ENCODE measurements at places on chromosomes 6 and 20.
A peak's percentile ranks its signal among the peaks of the same experiment; 100 is the strongest.

DNA sequence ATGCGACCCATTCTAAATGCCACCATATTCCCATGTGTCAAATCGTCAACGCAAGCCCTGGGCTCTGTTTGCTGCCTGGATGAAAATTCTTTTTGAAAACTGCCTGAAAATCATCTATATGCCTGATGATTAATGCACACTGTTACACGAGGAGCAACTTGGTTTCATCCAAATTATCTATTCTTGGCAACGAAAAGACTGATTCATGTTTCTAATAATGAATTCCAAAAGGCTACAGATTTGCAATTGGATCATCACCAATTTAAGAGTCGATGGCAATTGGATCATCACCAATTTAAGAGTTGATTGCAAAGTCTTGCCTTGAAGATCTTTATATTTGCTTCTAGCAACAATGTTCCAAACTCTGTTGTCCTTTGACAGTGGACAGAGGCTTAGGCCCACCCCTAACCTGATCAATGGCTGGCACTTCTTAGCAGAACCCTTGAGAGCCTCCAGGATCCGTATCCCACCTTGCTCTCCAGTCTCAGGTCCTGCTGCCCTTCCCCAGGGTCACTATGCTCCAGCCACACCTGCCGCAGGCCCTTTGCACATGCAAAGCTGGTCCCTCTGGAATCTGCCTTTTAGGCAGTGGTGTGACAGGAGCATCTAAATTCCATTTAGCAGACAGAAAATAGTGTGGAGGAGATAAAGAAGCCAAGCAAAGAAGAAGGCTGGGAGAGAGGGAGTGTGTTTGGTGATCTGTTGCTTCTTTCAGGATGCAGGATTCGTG, 460.9 kb upstream of the SULF2 start:
- no peak for DNase-seq

DNA sequence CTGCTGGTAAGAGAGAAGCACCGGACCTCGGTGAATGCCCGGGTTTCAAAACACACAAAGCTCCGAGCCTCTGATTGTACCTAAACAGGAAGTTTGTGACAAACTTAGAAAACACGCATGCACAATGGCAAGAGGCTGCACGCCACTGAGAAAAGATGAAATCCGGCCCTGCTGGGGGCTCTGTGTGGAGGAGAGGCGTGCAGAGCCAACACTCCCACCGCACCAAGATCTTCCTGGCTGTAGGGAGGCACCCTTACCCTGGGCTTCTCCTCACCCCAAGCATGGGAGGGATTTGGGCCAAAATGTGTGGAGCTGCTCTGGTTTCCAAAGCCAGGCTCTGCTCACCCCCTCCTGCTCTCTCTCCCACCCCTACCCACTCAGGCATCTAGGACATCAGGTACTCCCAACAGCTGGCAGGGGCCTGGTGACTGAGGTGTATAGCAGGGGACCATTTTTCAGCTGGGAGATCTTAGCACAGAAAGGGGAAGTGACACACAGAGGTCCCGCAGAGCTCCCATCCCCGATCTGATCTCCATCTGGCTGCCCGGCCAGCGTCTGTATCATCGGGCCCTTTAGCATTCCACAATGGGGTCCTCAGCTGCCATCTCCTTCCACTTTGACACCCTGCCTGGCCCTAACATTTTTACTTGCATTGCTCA, 84.2 kb downstream of the TRERF1 start:
- DNase-seq: peak; percentile 63

- no peak for DNase-seq
These were observed 370.7 kb downstream of the GJA1 start for GRCh38 chr6:121806116-121806515.

- DNase-seq: peak; percentile 16
These were observed 256.8 kb downstream of the SYNE1 start for GRCh38 chr6:152380351-152380767.

GRCh38 chr20:1121429-1121828, 3.0 kb downstream of the PSMF1 start:
- peak; percentile 87 for DNase-seq

DNA sequence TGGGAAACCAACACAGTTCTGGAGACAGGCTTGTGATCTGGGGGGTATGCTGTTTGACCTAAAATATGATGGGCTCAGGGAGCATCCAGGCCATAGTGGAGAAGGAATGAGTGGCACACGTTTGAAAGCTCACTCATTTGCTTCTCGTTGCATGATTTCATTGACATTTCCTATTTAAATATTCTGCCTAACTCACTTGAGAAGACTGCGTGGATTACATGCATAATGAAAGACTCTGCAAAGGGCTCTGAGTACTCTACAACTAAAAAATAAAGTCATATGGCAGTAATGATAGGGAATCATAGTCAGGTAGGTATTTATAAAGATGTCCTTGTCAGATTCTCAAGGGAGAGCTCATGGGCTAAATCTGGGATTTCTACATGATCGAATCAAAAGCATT, 117.9 kb downstream of the LAMP5 start:
- DNase-seq: no peak

- DNase-seq: no peak
These were observed 622.8 kb upstream of the NRSN1 start for GRCh38 chr6:23503173-23503572.

GRCh38 chr6:167349631-167350274, 24.9 kb downstream of the TTLL2 start:
- DNase-seq: no peak

DNA sequence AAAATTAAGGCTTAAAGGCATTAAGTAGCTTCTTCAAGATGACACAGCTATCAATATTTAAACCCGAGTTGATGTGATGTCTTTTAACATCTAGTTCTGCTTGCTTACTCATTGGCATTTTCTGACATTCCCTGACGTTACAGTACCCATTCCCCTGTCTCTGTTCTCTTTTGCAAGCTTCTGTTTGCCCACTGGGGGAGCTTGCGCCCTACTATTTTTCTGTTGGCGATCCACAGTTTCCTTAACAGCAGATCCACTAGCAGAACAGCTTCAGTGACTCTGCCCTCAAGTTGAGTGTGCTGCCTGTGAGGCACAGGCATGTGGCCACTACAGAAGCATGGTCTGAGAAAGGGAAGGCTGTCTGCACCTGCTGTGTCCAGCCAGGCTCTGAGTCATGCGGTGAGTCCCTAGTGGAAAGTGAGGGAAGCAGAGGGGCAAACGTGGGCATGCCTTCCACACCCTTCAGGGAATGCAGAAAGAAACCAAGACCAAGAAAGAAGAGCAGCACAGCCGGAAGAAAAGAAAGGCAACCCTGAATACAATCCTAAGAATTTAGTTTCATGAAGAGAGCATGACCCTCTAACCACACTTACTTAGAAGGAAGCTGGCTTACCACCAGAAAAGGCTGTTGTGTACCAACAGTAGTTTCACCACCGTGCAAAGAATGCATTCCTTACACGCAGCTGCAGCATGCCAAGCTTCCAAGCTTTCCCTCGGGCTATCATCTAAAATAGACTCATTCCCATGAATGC, 97.7 kb upstream of the VGLL2 start:
- DNase-seq: no peak

GRCh38 chr20:36823121-36823520, 49.6 kb upstream of the DSN1 start:
- DNase-seq: no peak

GRCh38 chr6:110509617-110510241, 33.3 kb upstream of the SLC22A16 start:
- DNase-seq: peak; percentile 30

DNA sequence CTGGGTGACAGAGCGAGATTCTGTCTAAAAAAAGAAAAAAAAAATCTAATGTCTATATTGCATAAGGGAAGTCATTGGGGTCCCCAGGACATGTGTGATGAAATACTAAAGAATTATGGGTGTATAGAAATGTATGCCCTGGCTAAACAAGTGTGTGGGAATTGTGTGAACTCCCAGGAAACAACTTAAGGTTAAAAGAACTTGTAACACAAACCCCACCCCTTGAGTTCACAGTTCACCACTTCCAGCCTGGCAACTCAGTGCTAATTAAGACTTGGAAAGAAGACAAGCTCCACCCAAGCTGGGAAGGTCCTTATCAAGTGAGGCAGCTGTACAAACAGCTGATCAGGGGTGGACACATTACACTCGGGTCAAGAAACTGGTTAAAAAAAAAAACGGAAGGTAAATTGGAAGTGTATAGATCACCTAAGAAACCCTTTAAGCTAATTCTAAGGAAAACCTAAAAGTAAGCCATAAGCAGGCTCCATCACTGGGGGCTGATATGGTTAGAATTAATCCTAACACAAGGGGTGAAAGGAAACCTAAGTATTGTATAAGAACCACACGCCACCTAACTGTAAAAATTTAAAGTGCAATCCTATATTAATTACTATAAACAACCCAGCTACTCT, 25.2 kb downstream of the HLA-A start:
- peak; percentile 87 for DNase-seq

DNA sequence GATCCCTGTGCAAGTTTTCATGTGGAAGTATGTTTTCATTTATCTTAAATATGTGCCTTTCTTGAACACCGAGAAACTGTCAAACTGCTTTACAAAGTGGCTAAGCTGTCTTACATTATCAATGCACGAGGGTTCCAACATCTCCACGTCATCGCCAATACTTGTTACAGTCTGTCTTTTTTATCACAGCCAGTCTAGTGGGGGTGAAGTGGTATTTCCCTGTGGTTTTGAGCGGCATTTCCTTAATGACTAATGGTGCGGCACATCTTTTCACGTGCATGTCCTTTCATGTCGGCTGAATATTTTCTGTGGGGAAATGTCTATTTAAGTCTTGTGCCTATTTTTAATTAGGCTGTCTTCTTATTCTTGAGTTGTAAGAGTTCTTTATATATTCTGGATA, 280.4 kb downstream of the FOXC1 start:
- no peak for DNase-seq

DNA sequence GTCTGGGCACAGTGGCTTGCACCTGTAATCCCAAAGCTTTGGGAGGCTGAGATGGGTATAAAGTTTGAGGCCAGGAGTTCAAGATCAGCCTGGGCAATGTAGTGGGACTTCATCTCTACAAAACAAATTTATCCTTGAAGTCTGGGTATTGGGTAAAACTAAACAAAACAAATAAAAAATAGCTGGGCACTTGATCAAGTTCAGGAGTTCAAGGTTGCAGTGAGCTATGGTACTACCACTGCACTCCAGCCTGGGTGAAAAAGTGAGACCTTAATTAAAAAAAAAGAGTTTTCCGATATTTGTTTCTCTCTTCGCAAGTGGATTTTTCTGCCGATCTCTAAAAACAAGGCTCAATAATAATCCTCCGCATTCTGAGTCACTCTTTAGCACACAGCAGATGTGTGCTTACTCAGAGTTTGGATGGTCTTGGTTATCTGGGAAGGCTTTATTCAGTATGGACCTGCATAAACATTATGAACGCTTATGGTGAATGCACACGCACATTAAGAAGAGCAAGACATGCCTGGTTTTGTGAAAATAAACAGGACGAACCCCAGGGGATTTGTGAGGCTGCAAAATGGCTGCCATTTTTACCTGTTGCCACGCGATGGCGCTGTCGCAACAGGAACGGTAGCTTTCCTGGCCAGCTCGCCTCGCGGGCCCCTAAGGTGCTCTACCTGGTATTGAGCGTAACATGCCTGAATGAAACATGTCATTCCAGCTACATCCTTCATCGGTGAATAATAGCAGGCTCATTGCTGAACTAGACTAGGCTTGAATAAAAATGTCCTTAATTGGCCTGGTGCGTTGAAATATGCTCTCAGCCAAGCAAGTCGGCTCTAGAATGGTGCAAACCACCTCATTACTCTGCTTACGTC, 6.0 kb downstream of the OPN5 start:
- peak; percentile 72 for DNase-seq

DNA sequence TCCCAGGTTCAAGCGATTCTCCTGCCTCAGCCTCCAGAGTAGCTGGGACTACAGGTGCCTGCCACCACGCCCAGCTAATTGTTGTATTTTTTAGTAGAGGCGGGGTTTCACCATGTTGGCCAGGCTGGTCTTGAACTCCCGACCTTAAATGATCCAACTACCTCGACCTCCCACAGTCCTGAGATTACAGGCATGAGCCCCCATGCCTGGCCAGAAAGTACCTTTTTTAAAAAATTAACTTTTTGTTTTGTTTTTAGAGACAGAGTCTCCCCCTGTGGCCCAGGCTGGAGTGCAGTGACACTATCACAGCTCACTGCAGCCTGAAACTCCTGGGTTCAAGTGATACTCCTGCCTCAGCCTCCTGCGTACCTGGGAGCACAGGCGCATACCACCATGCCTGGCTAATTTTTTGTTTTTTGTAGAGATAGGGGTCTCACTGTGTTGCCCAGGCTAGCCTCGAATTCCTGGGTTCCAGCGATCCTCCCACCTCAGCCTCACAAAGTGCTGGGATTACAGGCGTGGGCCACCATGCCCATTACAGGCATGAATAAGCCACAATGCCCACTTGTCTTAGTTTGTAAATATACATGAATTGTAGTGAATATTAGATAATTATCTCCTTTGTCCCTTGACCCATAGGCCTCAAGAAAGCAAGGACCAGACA, 17.4 kb upstream of the EEF1A1 start:
- DNase-seq: no peak

GRCh38 chr6:90298459-90299053, 1.9 kb upstream of the BACH2 start:
- no peak for DNase-seq

DNA sequence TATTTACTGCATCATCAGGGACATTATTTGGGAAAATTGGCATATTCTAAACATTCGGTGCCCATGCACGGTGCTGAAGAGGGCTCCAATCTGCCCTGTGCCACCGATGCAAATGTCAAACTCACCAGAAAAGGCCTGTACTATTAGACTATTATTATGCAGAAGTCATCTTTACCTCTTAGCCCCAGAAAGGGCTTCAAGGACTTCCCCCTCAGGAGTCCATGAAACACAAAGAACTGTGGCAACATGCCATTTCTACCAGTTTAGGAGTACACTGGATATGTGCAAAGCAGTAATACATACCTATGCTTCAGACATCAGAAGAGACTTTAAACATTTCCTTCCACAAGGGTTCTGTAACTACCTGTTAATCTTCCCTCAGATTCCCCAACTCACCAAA, 8.6 kb downstream of the DIDO1 start:
- DNase-seq: no peak

GRCh38 chr20:37990571-37991151, 42.6 kb downstream of the TTI1 start:
- DNase-seq: peak; percentile 76

- DNase-seq: peak; percentile 54
These were observed 37.9 kb upstream of the BCAS1 start for GRCh38 chr20:54108326-54108642.

- DNase-seq: no peak
These were observed 132.4 kb downstream of the CDH26 start for GRCh38 chr20:60090631-60091030.

GRCh38 chr6:45922728-45923351, 92.8 kb downstream of the CLIC5 start:
- DNase-seq: peak; percentile 75

Data from hematopoietic multipotent progenitor cell treated with erythropoietin and hydrocortisone succinate and interleukin-3 and kit ligand, for 6 days (in vitro differentiated cells).